H54 (cell line): ENCODE measurements at places on chromosomes 2 and 18.

DNA sequence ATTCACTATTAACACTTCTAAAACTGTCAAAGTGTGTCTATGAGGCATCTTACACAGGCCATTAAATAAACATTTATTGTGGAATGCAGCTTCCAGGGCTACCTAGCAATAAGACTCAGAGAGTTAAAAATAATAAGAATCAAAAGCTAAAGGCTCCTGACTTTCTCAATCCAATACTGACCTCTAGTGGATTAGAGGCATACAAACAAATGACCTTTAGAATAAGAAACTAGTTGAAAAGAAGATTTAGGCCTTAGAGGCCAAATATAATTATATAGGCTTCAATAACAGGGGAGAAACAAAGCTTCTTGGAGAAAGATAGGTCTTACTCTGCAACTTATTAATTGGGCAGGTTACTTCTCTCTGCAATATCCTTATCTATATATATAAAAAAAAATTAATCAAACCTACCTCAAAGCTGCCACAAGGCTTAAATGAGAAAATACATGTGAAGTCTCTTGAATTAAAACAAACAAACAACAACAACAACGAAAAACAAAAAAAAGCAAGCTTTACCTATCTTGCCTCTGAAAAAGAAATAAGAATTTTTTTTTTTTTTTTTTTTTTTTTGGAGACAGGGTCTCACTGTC lies 246.1 kb downstream of the EXOC6B start:
- no peak for DNase-seq

DNA sequence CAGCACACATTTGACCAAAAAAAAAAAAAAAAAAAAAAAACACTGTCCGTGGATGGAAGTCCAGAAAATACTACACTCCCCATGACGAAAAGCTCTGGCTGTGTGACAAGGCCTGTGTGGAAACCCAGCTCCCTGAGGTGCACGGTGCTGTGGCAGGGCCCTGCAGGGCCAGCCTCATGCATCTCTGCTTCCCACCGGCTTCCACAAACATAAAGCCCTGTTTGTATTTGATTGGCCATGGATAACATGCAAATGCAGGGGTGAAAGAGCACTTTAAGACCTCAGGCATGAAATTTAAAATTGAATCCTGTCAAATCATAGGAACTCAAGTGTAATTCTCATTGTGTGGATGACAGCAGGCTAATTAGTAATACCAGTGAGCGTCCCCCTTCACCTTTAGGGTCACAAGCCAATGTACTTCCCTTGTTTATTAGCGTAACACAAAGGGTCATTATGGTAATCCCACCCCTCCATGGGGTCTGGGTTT lies 757.2 kb downstream of the GALR1 start:
- DNase-seq: no peak

DNA sequence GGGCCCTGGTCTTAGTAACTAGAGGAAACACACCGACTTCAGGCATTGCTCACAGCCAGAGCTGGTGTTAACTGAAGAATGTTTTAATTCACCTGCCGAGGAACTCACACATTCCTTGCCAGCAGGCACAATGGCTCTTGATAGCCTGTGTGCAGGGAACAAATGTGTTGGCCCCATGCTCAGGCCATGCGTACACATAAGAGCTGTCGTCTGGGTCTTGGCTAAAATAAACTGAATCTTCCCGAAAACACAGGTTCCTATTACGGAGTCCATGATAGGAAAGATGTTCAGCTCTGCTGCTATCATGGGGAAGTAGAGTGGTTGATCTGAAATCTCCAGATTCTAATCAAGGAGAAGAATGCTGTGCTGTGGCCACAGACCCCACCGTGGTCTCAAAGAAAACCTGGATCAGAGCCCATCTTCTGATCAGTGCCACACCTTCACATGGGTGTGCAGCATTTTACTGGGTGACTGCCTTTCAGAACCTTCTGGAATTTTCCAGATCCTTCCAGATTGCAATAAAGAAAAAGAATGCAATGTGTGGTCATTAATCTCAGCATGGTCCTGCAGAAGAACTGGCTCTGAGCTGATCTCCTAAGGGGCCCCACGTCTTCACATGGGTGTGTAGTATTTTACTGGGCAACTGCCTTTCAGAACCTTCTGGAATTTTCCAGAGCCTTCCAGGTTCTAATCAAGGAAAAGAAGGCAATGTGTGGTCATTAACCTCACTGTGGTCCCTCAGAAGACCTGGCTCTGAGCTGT lies 17.2 kb downstream of the MBP start:
- DNase-seq: no peak

DNA sequence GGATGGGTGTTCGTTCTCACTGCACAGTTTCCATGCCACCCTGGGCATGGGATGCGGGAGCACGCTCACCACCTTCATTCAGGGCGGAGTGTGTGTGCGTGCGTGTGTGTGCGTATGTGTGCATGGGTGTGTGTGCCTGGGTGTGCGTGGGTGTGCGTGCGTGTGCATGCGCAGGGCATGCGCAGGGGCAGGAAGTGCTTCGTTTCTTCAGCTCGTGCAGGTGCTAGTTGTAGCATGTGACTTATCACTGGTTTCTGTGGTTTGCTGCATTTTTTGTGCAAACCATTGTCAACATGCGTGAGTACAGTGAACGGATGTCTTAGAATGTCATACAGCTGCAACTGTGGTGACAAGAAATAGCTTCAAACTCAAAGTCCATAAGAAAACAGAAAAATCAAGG lies 179.5 kb downstream of the PTGR3 start:
- no peak for DNase-seq

- no peak for DNase-seq
Observed at GRCh38 chr18:46588971-46589660, 67.9 kb downstream of the LOXHD1 start.

DNA sequence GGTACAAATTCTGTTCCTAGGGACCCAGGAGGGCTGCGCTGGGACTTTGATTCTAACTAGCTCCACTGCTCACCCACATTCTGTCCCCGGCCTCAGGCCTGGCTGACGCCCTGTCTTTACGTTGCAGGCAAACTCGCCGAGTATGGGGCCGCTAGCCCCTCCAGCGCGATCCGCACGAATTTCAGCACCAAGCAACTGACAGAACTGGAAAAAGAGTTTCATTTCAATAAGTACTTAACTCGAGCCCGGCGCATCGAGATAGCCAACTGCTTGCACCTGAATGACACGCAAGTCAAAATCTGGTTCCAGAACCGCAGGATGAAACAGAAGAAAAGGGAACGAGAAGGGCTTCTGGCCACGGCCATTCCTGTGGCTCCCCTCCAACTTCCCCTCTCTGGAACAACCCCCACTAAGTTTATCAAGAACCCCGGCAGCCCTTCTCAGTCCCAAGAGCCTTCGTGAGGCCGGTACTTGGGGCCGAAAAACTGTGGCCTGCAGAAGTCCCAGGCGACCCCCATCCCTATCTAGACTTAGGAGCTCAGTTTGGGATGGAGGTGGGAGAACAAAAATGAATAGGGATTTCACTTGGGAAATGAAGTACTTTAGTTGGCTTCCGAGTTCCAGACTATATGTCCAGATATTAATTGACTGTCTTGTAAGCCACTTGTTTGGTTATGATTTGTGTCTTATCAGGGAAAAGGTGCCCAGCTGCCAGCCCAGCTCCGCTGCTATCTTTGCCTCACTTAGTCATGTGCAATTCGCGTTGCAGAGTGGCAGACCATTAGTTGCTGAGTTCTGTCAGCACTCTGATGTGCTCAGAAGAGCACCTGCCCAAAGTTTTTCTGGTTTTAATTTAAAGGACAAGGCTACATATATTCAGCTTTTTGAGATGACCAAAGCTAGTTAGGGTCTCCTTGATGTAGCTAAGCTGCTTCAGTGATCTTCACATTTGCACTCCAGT lies 1.5 kb downstream of the HOXD1 start:
- DNase-seq: no peak

GRCh38 chr2:60880643-60881046 lies 729 bp upstream of the REL start:
- DNase-seq: no peak

- DNase-seq: no peak
Observed at GRCh38 chr2:62055724-62056336, 140.1 kb upstream of the B3GNT2 start.

GRCh38 chr2:155145758-155146229 lies 447.3 kb downstream of the KCNJ3 start:
- no peak for DNase-seq

DNA sequence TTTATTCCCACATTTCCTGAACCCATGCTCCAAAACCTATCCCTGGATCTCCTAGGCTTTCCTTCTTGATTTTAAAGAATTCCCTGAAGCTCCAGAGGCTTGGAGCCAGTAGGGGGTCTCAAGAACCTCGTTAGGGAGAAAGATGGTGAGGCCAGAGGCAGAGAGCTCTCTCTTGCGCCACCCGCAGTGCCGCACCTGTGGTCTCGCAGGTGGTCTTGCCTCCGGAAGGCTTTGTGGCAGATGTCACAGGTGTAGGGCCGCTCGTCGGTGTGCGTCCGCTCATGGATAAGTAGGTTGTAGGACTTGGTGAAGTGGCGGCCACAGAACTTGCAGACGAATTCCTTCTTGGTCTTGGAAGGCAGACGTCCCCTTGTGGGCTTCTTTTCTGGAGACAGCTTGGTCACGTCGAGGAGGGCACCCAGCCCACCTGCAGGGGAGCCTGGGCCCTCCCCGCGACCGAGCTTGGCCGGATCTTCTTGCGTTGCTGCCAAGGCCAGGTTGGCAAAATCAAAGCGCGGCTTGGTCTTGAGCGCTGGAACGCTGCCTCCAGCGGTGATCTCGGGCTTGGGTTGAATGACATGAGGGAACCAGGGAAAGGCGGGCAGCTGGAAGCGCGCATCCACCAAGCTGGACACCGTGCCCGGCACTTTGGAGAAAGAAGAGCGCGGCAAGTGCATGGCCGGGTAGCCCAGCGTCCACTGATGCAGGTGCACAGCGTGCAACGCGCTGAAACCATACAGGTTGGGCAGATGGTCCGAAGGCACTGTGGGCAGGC lies 5.3 kb downstream of the OSR1 start:
- no peak for DNase-seq
